ENCODE measurements at places on chromosomes 7 and 10.

DNA sequence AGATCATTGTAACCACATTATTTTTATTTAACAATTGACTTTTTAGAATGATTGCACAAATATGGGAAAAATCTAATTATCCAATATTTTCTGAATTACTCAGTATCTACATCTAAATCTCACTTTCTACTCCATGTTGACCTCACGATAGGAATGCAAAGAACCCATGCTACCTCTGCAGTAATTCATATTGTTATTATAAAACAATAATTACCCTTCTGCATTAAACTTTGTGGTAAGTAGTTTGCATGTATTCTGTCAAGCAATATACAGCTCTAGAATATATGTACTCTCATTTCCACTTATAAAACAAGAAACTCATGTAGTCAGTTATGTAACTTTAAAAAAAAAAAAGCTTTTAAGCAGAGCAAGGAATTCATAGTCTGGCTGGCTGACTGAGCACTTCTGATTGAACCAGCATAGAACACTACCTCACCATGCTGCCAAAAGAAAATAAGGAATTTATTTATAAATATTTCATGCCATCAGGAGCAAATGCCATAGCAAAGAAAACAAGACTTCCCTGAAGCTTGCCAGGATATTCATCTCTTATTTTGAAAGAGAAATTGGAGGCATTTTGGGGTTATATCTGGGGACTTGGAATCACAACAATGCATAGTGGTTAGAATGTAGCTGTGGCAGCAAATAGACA lies 895.7 kb downstream of the XPNPEP1 start:
- DNase-seq, result no peak

DNA sequence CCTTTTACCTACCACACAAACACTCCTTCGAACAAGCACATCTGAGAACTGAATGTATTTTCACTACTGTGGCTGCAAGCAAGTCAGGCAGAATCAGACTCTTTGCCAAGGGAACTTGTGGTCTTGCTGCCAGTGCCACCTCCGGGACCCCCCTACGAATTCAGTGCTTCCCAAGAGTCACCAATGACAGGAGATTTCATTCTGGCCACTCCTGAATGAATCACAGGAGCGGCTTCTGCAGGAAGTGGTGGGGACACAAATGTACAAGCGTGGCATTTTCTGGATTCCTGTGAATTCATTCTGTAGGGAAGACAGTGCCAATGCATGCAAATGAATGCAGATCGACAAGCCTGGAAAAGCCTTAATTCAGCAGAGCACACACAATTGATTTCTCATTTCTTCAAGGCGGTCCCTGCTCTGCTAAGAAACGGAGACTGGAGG lies 161.2 kb downstream of the CAMK1D start:
- no peak for DNase-seq

DNA sequence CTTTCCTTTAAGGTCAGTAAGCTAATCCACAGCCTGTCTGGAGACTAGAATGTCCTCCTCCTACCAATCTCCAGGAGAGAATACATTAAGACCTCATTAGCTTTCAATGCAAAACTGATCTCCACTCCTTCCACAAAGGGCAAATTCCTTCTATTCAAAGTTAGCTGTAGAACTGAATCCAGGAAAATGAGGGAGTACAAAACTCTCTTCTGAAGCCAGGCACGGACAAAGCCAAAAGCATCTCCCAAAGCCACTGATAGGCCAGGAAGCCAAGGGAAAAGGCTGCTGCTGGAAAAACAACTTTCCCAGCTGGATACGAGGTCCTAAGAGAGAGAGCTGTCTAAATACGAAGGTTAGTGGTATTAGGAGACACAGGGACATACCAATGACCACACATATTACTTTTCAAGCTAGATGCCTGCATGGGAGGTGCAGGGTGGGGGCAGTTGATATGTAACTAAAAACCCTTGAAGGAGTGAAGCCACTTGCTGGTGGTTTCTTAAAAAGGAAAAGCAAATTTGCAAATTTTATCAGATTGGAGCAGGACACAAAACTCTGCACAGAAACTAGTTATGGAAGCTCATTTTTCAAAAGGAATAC lies 43.6 kb downstream of the MKX start:
- DNase-seq, result no peak

- DNase-seq, result no peak
Measured at GRCh38 chr10:113356794-113357680, 195.8 kb upstream of the HABP2 start.

DNA sequence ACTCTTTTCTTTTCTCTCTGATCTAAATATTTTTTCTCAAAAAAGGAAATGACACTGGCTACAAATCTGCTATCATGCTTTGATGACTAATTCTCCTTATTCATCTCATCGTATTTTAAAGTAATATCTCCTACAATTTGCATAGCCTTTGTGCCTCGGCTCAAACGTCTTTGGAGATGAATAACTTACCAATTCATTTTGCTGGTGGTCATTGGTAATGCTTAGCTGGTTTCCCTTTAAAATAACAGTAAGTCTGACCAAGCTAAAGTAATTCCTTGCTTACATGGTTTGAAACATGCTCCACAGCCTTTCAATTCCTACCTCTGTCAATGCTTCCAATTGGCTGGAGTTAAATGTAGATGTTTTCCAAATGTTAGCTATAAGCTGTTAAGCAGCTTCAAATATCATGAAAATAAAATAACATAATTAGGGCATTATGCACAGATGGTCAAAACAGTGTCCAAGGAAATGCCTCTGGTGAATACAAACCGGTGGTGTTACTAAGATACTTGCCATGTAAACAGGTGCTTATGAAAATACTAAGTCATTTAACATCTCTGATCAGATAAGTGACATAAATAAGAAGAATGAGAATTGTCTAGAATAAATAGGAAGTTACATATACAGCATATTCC lies 435.0 kb downstream of the POM121L12 start:
- DNase-seq, result no peak

GRCh38 chr7:4265676-4266075 lies 416.4 kb upstream of the FOXK1 start:
- no peak for DNase-seq

GRCh38 chr10:28217848-28218247 lies 85.0 kb downstream of the MPP7 start:
- no peak for DNase-seq

- DNase-seq, result no peak
Measured at GRCh38 chr7:114183311-114184088, 231.1 kb upstream of the FOXP2 start.

DNA sequence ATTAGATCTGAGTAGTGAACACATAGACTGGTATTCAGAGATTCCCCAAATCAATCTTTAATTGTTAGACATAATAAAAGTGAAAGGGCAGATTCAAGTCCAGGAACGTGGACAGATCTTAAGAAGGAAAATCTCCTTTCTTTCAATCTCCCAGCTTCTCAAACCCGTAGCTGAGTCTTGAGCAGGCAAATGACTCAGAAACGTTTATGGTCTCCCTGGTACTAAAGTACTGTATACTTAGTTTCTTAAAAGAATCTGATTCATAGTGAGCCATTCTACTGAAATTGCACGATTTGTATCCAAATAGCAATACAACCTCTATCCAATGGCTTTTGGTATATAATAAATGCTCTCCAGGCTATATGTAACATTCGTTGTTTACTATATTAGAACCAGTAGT lies 140.4 kb upstream of the RHEB start:
- no peak for DNase-seq

DNA sequence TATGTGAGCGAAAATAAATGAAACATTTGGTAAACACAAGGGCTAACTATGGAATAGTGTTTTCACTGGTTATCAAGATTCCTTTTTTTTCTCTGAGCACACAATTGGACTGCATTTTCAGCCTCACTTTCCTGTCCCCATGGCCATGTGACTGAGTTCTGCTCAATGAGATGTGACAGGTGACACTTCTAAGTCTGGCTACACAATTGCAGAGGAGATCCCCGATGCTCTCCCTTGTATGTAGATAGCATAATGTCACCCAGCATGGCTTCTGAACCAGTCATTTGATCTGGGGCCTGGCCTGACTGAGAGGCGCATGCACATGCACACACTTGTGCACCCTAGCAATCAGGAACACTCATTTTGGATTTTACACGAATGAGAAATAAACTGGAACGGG lies 581.8 kb downstream of the GRID1 start:
- DNase-seq, result no peak

DNA sequence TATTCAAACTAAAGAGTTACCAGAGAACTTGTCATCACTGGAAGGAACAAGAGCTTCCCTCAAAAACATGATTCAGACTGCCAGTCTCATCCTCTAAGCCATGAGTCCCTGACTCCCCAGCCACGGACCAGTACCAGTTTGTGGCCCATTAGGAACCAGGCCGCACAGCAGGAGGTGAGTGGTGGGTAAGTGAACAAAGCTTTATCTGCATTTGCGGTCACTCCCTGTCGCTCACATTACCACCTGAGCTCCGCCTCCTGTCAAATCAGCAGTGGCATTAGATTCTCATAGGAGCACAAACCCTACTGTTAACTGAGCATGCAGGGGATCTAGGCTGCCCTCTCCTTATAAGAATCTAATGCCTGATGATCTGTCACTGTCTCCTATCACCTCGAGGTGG lies 42.2 kb upstream of the C10orf90 start:
- DNase-seq, result no peak

DNA sequence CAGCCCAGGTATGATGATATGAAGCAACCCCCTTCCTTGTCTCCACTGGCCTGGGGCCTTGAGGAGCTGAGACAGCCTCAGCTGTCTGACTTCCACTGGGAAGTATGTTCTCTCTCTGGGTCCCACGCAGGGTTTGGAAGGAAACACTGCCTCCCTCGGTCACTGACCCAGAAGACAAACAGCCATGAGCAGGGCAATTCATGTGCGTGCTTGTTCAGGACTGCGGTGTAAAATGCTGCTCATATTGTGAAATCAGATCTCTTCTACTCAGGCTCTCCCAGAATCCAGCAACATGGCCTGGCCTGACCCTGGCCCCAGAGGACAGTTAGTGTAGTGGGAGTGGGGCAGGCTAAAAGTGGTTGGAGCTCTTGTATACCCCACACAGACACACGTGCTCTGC lies 2.8 kb downstream of the CLCN1 start:
- DNase-seq, result no peak

DNA sequence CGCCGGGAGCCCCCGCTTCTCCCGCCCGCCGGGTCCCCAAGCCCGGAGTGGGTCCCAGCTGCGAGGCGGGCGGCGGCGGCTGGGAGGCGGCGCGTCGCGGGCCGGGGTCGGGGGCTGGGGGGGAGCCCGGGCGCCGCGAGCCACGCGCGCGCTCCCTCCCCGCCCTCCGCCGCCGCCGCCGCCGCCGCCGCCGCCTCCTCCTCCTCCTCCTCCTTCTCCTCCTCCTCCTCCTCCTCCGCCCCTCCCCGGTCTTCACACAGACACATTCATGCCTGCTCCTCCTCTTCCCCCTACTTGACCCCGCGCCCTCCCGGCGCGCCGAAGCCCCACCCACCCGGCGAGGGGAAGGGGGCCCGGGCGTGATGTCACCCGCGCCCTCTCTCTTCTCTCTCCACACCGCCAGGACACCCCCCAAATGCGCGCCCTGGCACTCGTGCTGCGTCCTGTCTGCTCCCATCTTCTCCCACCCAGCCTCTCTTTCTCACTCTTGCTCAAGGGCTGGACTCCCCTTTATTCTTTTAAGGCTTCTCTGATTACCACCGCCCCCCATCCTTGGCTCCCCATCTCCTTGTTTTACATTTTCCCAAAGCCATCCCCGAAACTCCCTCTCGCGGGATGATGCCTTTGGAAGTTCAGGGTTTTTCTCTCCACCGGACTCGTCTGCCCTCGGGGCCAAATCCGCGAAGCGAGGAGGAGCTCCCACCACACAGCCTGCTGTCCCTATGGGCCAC lies 967 bp upstream of the GLI3 start:
- no peak for DNase-seq

- no peak for DNase-seq
Measured at GRCh38 chr10:78116361-78116760, 82.7 kb downstream of the RPS24 start.

- no peak for DNase-seq
Measured at GRCh38 chr7:121385800-121386179, 10.3 kb downstream of the FAM3C start.

DNA sequence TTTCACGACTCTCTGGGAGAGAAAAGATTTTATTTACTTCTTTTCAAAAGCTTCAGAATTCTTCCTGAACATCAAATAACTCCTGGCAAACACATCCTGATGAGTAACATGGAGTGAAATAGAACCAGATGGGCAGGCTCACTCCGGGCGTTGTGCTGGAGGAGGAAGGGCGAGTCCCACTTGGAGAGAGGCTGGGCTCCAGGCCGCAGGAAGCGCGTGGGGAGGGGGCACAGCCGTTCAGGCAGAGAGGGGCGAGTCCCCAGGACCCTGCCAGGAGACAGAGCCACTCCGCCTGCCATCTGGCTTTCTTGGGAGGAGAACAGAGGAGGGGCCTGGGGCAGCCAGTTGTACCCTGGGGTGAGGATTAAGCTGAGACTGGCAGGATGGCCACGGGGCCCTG lies 265.9 kb upstream of the ZMIZ1 start:
- no peak for DNase-seq

DNA sequence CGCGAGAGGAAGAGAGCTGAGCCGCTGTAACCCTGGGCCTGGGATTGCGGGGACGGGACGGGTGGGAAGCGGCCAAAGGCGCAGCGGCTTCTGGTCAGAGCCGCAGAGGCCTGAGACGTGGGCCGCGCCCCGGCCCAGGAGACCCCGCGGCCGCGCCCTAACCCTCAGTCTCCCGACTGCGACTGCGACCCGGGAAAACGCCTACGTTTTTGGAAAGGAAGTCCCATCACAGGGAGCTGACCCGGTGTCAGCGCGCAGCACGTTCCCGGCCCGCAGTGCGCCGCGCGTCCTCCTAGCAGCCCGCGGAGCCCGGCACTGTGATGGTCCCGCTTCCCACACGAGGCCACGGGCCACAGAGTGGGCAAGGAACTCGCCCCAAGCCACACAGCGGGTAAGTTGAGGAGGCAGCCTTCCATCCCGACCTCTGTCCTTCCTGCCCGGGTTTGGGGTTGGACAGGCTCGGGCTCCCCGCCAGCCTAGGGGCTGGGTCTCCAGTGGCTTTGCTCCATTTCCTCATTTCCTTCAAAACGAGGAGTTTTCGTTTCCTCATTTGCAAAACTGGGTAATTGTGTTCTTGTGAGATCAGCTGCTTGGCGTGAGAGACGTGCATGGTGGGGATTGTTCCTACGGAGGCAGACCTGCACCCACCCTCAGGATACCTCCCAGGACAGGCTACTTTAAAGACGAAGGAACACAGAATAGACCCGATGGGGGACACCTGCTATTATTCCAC lies 1.2 kb downstream of the GPNMB start:
- DNase-seq, result no peak

GRCh38 chr10:132451506-132452215 lies 54.7 kb downstream of the PWWP2B start:
- DNase-seq, result no peak

- no peak for DNase-seq
Measured at GRCh38 chr10:120854388-120854787, 3.2 kb downstream of the WDR11 start.

GRCh38 chr10:123471811-123472210 lies 194.3 kb upstream of the GPR26 start:
- DNase-seq, result no peak

- peak; percentile 64 for DNase-seq
Measured at GRCh38 chr10:97319671-97320479, 804 bp downstream of the FRAT1 start.

- no peak for DNase-seq
Measured at GRCh38 chr7:136389933-136390332, 412.8 kb upstream of the MTPN start.

- no peak for DNase-seq
Measured at GRCh38 chr7:141374425-141374824, 176.8 kb upstream of the AGK start.

GRCh38 chr10:6737758-6738111 lies 157.7 kb upstream of the PRKCQ start:
- DNase-seq, result no peak

GRCh38 chr7:79734181-79734580 lies 280.7 kb upstream of the MAGI2 start:
- no peak for DNase-seq

- no peak for DNase-seq
Measured at GRCh38 chr10:91311601-91312381, 91.3 kb downstream of the PCGF5 start.
